ENCODE measurements at places on chromosomes 2 and 18.

GRCh38 chr2:237649541-237650454 is 22.4 kb downstream of the LRRFIP1 start:
- DNase-seq = no peak

- DNase-seq = no peak
Measured at GRCh38 chr2:234304950-234305349, 191.9 kb downstream of the ARL4C start.

DNA sequence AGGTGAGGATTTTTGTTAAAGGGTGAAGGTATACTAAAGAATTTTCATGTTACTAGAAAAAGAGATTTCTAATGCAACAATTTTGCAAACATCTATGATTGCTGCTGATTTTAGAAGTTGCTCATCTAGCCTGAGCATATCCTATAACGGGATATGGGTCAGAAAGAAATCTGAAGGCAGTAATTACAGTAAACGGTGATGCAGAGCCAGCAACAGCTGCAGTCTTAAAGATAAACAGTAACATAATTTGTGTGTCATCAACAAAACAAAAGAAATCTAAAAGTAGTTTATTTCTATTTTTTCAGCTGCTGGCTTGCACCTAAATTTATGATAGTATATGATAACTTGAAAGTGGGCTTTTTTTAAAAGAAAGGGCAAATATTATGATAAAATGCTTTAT is 215.7 kb downstream of the SLC4A10 start:
- no peak for DNase-seq

DNA sequence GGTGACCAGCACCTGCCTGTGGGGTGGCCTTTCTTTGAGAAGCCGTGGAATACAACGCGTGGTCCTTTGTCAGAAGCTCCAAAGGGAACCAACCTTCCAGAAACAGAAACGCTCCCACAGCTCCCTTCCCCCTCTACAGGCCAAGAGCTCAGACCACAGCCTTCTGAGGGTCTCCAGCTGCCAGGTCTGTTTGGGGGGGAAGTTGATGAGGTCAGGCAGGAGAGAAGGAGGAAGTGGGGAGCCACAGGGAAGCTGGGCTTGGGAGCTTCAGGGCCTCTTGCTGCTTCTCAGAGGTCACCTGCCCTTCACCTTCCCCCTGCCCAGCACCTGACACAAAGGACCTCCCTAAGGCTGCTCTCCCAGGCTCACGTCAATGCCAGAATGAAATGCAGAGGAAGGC is 287.7 kb upstream of the ID2 start:
- DNase-seq = no peak

- no peak for DNase-seq
Measured at GRCh38 chr2:41937921-41938708, 109.7 kb upstream of the PKDCC start.

GRCh38 chr2:231189571-231190495 is 8.6 kb upstream of the ARMC9 start:
- DNase-seq = peak; percentile 46

DNA sequence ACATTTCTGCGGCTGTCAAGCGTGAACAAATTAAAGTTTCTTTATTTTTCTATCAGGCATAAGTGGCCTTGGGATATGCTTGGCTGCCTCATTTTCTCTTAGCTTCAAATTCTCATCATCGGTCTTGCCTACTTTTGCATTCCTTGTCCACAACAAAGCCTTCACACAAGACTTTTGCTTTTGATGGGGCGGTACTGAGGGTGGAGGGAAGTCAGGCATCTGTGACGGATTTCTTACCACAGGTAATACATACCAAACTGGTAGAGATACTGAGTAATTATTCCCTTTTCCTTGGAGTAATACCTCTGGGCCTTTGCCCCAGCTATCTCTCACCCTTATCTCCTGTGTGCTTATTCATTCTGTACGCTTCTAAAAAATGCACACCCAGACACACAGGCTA is 468.3 kb upstream of the RGPD4 start:
- no peak for DNase-seq

DNA sequence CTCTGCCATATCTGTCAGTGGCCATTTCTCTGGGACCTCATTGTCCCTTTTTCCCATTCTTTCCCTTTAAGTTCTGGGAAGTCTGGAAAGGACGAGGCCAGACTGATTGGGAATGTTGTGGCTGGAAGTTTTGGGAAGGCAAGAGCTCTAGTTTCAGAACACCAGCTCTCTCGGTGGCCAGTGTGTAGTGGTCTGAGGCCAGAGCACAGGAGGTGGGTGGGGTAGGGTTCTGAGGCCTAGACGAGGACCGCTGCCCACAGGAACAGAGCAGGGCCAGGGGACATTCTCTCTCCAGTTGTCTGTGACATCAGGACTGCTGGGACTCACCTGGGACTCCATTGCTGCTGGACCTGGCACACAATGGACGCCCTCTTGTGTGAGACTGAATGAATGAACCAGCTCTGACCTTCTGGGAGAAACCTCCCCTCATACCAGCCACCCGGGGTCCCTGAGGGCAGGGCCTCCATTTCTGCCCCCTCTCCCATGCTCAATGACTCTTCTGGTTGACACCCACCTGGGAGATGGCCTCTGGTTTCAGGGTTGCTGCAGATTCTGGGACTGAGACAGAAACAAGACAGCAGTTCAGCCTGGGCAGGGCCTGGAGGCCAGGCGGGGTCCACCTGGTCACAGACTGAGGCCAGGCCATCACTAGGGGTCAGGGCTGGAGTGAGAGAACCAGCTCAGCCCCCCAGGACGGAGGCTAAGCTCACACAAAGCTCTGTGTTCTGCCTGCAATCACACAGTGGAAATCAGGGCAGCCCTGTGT is 8.4 kb upstream of the NPPC start:
- DNase-seq = no peak
